ENCODE measurements at places on chromosomes 3 and 15.

GRCh38 chr15:89400782-89401545 lies 66.3 kb upstream of the POLG start:
- no peak for DNase-seq

GRCh38 chr15:83533410-83533962 lies 86.3 kb downstream of the SH3GL3 start:
- no peak for DNase-seq

DNA sequence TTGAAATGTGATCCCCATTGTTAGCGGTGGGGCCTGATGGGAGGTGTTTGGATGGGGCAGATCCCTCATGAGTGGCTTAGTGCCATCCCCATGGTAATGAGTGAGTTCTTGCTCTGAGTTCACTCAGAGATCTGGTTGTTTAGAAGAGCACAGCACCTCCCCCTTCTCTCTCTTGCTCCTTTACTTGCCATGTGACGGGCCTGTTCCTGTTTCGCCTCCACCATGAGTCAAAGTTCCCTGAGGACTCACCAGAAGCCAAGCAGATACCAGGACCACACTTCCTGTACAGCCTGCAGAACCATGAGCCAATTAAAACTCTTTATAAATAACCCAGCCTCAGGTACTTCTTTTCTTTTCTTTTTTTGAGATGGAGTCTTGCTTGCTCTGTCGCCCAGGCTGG lies 46.6 kb downstream of the ANP32A start:
- DNase-seq: no peak

GRCh38 chr3:151537726-151538125 lies 76.9 kb upstream of the IGSF10 start:
- DNase-seq: no peak

DNA sequence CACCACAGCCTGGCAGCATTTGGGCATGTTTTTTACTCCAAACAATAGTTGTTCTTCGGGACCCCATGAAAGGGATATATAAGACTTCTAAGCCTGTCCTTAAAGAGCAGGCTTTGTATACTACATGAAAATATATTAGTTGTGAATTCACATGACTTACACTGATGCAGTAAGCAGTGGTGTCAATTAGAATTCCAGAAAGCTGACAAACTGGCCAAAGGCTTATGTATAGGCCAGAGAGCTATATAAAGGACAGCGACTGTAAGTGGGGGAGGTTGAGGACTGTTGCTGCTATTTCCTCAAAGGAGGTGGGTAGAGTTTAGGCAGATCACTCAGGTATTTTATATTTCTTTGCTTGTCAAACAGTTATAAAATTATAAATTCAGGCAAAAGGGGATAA lies 24.8 kb downstream of the KPNA4 start:
- DNase-seq: no peak

GRCh38 chr15:83320844-83321243 lies 36.4 kb upstream of the BNC1 start:
- DNase-seq: peak; percentile 73

DNA sequence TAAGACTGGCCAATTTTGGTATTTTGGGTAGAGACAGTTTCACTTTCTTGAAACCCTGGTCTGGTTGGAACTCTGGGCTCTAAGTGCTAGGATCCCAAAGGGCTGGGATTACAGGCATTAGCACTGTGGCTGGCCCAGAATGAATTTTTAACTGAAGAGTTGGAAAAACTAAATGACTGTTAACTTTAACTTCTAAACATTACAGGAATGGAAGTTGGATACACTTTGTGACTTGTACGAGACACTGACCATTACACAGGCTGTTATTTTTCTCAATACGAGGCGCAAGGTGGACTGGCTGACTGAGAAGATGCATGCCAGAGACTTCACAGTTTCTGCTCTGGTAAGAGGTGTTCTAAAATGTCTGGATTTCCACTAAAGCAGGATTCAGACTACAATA lies 3.5 kb downstream of the EIF4A2 start:
- no peak for DNase-seq

- DNase-seq: no peak
Measured at GRCh38 chr3:151347432-151347831, 18.1 kb upstream of the P2RY13 start.

GRCh38 chr15:59570315-59570714 lies 41.3 kb upstream of the GCNT3 start:
- no peak for DNase-seq

GRCh38 chr3:62550439-62550838 lies 177.1 kb upstream of the FEZF2 start:
- DNase-seq: no peak

GRCh38 chr15:73344056-73344455 lies 24.7 kb downstream of the HCN4 start:
- DNase-seq: no peak

- peak; percentile 70 for DNase-seq
Measured at GRCh38 chr15:38065721-38066345, 131.4 kb downstream of the TMCO5A start.

GRCh38 chr15:75646944-75647364 lies 758 bp upstream of the SNX33 start:
- DNase-seq: no peak

GRCh38 chr15:62822228-62822627 lies 220.3 kb upstream of the TPM1 start:
- no peak for DNase-seq

- no peak for DNase-seq
Measured at GRCh38 chr15:100043692-100044091, 298.1 kb downstream of the ADAMTS17 start.

- DNase-seq: no peak
Measured at GRCh38 chr3:138443091-138443490, 8.7 kb downstream of the ESYT3 start.

DNA sequence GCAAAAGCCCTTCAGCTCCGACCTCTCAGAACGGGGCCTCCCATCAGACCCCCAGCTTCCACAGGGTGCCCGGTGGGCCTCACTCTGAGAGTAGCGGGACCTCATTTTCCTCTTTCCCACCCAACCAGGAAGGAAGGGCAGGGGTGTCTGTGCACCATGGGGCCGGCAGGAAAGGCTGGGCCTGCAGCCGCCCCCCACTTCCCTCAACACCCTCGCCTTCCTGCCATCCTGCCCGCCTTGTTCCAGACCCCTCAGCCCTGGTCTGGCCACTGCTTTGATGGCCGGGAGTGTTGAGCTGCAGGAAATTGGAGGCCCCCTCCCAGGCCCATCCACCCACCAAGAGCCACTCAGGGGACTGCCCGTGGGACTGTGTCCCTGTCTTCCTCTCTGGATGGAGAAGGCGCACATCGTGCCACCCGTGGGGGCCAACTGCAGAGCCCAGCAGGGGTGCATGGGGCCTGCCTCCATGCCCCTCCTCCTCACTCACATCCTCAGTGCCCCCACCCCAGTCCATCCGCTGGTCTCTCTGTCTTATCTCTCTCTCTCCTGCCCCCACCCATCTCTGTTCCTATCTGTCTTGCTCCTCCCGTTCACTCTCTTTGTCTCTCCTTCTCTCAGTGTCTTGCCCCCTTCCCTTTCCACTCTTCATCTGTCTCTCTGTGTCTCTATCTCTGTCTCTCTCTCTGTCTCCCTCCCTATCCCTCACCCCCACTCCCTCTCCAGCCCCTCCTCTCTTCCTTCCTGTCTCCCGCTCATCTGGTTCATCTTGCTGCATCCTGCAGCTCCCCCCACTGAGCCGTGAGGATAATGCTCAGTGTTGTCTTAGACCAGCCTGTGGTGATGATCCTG lies 1.8 kb upstream of the PLXND1 start:
- DNase-seq: peak; percentile 73

GRCh38 chr3:155053756-155054155 lies 26.4 kb upstream of the MME start:
- DNase-seq: no peak

- DNase-seq: no peak
Measured at GRCh38 chr3:4841776-4842440, 137.3 kb upstream of the BHLHE40 start.

GRCh38 chr3:63960048-63960711 lies 48.0 kb upstream of the SCAANT1 start:
- peak; percentile 77 for DNase-seq

GRCh38 chr15:67101911-67102598 lies 36.7 kb downstream of the SMAD3 start:
- DNase-seq: no peak

DNA sequence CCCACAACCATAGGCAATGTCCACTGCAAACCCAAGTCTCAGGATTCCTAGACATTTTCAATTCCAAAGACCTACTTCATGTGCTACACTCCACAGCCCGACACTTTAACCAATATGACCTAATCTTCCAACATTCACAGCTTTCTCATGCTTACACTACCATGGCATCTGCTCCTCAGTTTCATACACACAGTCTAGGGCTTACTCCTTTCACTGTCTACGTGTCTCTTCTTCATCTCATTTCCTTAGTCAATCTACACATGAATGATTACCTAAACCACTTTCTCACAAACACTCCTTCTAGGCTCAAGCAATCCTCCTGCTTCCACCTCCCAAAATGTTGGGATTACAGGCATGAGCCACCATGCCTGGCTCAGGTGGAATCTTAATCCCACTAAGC lies 106.3 kb downstream of the STAG1 start:
- DNase-seq: no peak
